ENCODE measurements at places on chromosomes 12 and 14. TPM values are rescaled to one million over a fixed set of nuclear protein-coding genes. Genes with fewer than 3 reads are reported as not detected.

- H3K27ac ChIP-seq = no peak overlapping the region
- no peak overlapping the region for H3K4me3 ChIP-seq
- H3K4me1 ChIP-seq = peaks cover 6% of the 10 kb centered on the region
- no peak for DNase-seq
- H3K36me3 ChIP-seq = no peaks in the 10 kb centered on the region
Observed at GRCh38 chr12:74945771-74946198, 263.9 kb downstream of the KCNC2 start.

DNA sequence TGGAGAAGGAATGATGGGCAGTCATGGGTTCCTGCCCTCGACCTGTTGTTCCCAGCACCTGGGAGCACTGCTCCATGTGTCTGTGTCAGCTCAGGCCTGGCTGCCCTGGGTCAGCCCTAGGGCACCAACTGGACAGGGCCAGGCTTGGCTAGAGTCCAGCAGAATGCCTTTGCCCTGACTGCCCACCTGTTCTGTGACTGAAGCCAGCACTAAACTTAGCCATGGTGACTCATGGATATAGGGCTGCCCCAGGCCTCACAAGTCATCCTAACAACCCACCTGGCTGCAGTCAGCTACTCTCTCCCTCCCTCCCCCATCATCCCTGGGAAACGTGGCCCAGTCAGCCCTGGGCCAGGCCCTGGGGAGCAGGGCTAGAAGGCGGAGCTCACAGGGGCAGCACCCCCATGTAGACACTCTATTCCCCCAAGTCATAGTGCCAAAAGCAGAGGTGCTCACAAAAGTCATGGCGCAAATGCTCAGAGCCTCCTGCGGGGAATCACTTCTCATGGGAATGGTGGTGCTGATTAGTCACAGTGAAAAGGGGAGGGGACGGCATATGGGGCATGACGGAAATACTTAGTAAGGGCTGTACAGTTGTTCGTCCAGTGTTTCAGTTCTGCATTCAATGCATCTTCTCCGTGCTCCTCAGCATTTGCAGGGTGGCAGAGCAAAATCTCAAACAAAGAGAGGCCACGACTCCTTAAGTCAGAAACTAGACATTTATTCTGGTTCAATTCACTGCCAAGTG is 52.0 kb upstream of the NTF3 start:
- no peaks in the 10 kb centered on the region for H3K36me3 ChIP-seq
- H3K4me1 ChIP-seq = peaks cover 9% of the 10 kb centered on the region
- DNase-seq = no peak
- no peak overlapping the region for H3K4me3 ChIP-seq
- H3K27ac ChIP-seq = no peak overlapping the region

DNA sequence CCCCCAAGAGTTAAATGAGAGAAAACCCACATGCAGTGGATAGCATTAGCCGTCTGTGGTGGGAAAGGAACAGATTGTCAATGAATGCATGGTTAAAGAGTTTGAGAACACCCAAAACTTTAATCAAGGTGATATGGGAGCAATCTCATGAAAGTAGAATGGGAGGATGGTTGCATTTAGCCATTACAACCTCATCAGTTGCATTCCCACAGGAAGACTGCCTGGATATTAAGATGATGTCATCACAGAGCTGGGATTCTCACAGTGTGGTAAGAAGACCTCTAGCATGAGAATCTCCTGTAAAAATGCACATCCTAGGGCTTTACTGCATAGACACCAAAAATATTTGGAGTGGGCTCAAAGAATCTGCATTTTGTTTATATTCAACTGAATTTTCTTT is 284.9 kb downstream of the RGS6 start:
- no peak overlapping the region for H3K4me3 ChIP-seq
- peaks cover 21% of the 10 kb centered on the region for H3K36me3 ChIP-seq
- H3K27ac ChIP-seq = no peak overlapping the region
- H3K27me3 ChIP-seq = peaks cover 2% of the 10 kb centered on the region
- no peaks in the 10 kb centered on the region for H3K4me1 ChIP-seq
- no peak for DNase-seq

DNA sequence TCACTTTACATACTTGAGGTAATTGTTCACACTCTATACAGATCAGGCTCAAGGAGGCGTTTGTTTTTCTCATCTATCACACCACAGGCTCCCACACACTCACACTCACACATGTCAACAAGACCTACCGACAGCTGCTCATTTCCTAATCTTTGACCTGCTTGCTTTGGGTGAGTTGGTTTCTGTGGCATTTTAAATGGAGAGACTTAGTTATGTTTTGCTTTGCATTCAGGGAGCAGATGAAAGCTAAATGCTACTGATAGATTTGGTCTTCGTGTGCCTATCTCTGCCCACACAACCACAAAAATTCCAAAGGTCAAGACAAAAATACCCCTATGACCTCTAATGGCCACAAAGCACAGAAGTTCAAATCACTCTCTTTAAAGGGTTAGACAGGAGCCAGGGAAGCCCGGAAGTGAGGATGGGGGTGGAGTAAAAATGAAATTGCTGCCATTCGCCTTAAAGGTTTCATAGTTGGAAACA is 203.5 kb upstream of the G2E3 start:
- H3K27ac ChIP-seq = no peak overlapping the region
- no peak overlapping the region for H3K4me3 ChIP-seq
- peaks cover 9% of the 10 kb centered on the region for H3K4me1 ChIP-seq
- H3K36me3 ChIP-seq = peaks cover 11% of the 10 kb centered on the region
- H3K27me3 ChIP-seq = no peaks in the 10 kb centered on the region

DNA sequence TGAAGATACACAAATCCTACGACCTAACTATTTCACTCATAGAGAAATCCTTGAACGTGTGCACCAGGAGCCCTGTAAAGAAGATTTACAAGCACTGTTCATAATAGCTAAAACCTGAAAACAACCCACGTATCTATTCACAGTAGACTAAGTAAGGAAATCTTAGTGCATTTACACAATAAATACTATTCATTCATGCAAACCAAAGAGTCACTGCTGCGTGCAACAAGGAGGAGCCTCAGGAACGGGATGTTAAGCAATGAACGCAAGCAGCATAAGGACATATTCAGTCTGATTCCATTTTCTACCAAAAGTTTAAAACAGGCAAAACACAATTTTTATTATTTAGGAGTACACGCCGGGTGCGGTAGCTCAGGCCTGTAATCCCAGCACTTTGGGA is 176.6 kb downstream of the TTC7B start:
- H3K27me3 ChIP-seq = no peaks in the 10 kb centered on the region
- peaks cover 5% of the 10 kb centered on the region for H3K36me3 ChIP-seq
- H3K4me3 ChIP-seq = no peak overlapping the region
- peaks cover 51% of the 10 kb centered on the region for H3K4me1 ChIP-seq
- no peak for DNase-seq
- H3K27ac ChIP-seq = peak overlapping the region; percentile 16

GRCh38 chr14:24297190-24297964 is 2.2 kb downstream of the DHRS1 start:
- H3K27ac ChIP-seq = peak overlapping the region; percentile 83
- H3K4me3 ChIP-seq = no peak overlapping the region
- peaks cover 19% of the 10 kb centered on the region for H3K4me1 ChIP-seq
- no peak for DNase-seq
- peaks cover 11% of the 10 kb centered on the region for H3K36me3 ChIP-seq

DNA sequence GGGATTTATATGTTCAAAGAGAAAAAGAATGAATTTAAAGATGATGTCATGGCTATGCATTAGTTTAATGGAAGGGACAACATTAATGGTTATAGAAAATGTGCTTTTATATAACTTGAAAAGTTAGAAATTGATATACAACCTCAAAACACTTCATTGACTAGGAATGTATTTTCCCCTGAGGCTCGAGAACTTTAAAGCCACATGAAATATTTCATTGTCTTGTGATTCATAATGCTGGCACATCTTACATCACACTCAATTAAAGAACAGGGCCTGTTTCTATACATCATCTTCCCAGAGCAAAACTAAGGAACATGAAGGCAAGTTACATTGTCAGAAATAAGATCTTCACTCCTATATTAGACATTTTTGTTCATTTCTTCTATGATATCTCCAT is 35.2 kb upstream of the PAWR start:
- H3K36me3 ChIP-seq = no peaks in the 10 kb centered on the region
- H3K27ac ChIP-seq = no peak overlapping the region
- no peaks in the 10 kb centered on the region for H3K4me1 ChIP-seq
- no peak for DNase-seq

GRCh38 chr12:95396849-95397468 is 77.0 kb upstream of the METAP2 start:
- no peak for DNase-seq
- H3K27me3 ChIP-seq = peaks cover 25% of the 10 kb centered on the region
- no peaks in the 10 kb centered on the region for H3K4me1 ChIP-seq
- peaks cover 33% of the 10 kb centered on the region for H3K36me3 ChIP-seq
- no peak overlapping the region for H3K4me3 ChIP-seq
- no peak overlapping the region for H3K27ac ChIP-seq

GRCh38 chr12:77218278-77218677 is 152.9 kb upstream of the E2F7 start:
- H3K27me3 ChIP-seq = no peaks in the 10 kb centered on the region
- DNase-seq = no peak
- H3K27ac ChIP-seq = no peak overlapping the region
- H3K36me3 ChIP-seq = peaks cover 20% of the 10 kb centered on the region

GRCh38 chr12:107598906-107599305 is 86.7 kb upstream of the PWP1 start:
- H3K27me3 ChIP-seq = no peaks in the 10 kb centered on the region
- H3K4me3 ChIP-seq = no peak overlapping the region
- no peak overlapping the region for H3K27ac ChIP-seq
- no peak for DNase-seq

DNA sequence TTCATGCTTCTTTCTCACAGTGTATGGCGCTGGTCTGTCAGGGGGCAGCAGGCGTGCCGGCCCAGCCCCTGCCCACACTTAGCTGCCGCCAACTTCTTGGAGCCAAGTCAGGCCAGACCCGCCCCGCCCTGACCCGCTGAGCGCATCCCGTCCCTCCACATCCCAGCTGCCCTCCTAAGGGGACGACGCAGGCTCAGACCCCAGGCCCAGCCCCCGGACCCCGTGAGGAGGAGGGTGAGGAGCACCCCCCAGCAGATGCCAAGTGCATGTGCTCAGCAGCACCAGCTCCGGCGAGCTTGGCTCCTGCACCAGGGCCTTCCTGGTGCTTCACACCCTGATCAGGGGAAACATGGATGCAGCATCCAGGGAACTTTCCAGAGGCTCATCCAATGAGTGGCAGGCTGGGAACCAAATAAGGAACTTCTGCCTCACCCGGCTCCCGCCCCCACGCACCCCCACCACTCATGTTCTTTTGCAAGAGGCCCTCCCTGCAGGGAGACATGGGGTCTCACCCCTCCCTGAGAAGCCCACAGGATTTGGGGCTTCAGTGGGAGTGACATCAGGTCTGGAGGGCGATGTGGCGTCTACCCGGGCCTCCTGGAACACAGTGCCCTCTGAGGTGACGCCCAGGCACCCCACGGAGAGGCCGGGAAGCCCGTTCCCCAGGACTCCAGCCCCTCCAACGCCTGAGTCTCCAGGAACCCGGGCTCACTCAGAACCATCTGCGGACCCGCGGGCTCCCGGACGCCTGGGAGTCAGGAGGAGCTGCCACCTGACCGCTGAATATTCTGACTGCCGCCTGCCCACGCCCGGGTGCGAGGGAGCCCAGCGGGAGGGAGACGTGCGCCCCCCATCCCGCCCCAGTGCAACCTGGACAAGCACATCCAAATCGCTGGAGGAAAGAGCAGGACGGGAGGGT is 70.0 kb upstream of the GALNT9 start:
- no peak overlapping the region for H3K27ac ChIP-seq
- H3K4me3 ChIP-seq = no peak overlapping the region
- peaks cover 10% of the 10 kb centered on the region for H3K4me1 ChIP-seq
- no peak for DNase-seq
- H3K27me3 ChIP-seq = peaks cover 58% of the 10 kb centered on the region

DNA sequence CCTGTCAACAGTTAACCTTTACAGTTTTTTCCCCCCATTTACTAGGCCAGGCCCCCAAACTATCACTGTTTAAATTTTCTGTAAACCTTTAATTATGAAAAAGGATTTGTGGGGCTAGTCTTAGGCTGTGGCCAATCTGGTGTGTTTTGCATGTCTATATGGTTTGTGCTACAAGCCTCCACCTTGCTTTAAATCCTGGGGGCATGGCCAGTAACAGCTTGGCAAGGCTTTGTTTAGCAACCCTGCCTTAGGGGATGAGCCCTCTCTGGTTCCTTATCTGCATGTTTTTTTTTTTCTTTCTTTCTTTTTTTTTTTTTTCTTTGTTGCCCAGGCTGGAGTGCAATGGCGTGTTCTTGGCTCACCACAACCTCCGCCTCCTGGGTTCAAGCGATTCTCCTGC is 102.7 kb downstream of the KCNMB4 start:
- no peak for DNase-seq
- peaks cover 25% of the 10 kb centered on the region for H3K36me3 ChIP-seq
- H3K27ac ChIP-seq = no peak overlapping the region

DNA sequence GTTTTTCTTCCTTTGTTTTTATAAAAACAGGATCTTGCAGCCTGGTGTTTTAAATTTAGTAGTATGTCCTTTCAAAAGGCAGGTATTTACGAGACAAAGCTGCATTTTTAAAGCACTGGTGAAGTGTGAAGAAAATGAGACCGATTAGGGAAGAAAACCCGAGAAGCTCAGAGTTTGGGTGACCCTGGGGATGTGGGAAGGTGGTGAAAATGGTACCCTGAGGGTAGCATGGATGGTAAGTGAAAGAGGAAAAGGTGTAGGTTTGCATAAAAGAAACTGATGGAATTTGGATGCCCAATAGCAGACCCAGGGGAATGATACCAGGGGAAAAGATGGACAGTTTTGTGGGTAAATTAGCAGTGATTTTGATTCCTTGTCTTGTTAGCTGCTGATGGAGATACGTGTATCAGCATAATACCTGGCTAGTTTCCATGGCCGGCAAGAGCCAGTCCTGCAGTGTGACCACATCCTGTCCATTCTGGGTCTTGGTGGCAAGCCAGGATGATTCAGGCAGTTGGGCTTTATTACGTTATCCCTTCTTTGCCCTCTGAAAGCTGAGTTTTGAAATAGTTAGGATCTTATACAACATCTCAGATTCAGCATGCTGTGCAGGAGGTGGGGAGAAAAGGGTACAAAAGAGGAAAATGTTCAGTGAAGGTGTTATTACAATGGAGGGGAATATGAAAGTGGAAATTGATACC is 8.9 kb downstream of the BICD1 start:
- no peaks in the 10 kb centered on the region for H3K27me3 ChIP-seq
- H3K4me3 ChIP-seq = no peak overlapping the region
- no peak for DNase-seq
- H3K36me3 ChIP-seq = peaks cover 7% of the 10 kb centered on the region

GRCh38 chr12:27828196-27828595 is 48.2 kb upstream of the MANSC4 start:
- no peaks in the 10 kb centered on the region for H3K36me3 ChIP-seq
- H3K27me3 ChIP-seq = no peaks in the 10 kb centered on the region
- DNase-seq = no peak
- H3K27ac ChIP-seq = no peak overlapping the region

- H3K27ac ChIP-seq = peak overlapping the region; percentile 96
- H3K4me3 ChIP-seq = peak overlapping the region; percentile 37
- peaks cover 60% of the 10 kb centered on the region for H3K4me1 ChIP-seq
- peaks cover 12% of the 10 kb centered on the region for H3K36me3 ChIP-seq
Observed at GRCh38 chr12:84691266-84691665, 221.3 kb downstream of the SLC6A15 start.

The ARG2 gene
- total RNA-seq = 29.8 TPM

The ERBB3 gene
- 49.2 TPM for total RNA-seq

The ESR2 gene
- 0.50 TPM for total RNA-seq

The PPP1R36 gene
- 0.55 TPM for total RNA-seq

The OTOGL gene
- 0.39 TPM for total RNA-seq

The PCED1B gene
- total RNA-seq = 6.6 TPM

The LRTM2 gene
- total RNA-seq = 0.66 TPM
